ENCODE measurements at places on chromosomes 6 and 20. TPM values are rescaled to one million over a fixed set of nuclear protein-coding genes. Genes with fewer than 3 reads are reported as not detected.

The PRPH2 gene
- not detected for total RNA-seq

The TNXB gene
- total RNA-seq = 0.46 TPM

The GNRH2 gene
- 0.12 TPM for total RNA-seq

The TNFRSF6B gene
- 0.67 TPM for total RNA-seq

The SIRPG gene
- not detected for total RNA-seq

The BPIFB6 gene
- not detected for total RNA-seq

The ARFGEF3 gene
- 0.51 TPM for total RNA-seq

The CST4 gene
- not detected for total RNA-seq

The TPX2 gene
- 98.2 TPM for total RNA-seq

The SLC17A3 gene
- total RNA-seq = 1.1 TPM

The PM20D2 gene
- 14.9 TPM for total RNA-seq

The BLTP3A gene
- 6.1 TPM for total RNA-seq

The LRFN2 gene
- not detected for total RNA-seq
